ENCODE measurements at places on chromosomes 16 and 17.

- DNase-seq, result no peak
Observed at GRCh38 chr16:59058250-59058649, 324.1 kb upstream of the GOT2 start.

- DNase-seq, result no peak
Observed at GRCh38 chr16:4314532-4315185, 1.2 kb upstream of the GLIS2 start.

DNA sequence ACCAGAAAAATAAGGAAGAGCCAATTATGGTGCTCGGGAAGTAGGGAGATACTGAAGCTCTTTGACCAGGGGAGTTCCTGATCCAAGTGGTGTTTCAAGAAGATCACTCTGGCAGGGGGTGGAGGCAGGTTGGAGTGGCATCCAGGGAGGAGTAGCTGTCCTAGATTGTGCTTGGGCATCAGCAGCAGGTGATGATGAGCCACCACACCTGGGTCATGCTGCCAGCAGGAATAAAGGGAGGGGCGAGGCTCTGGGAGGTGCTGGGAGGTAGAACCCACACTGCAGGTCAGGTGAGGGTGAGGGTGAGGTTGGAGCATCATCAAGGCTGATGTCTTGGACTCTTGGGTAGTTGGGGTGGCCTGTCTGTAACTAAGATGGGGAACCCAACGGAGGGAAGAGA, 35.4 kb upstream of the ADGRG1 start:
- DNase-seq, result peak; percentile 45

GRCh38 chr17:42591411-42591810, 13.9 kb upstream of the PSMC3IP start:
- no peak for DNase-seq

DNA sequence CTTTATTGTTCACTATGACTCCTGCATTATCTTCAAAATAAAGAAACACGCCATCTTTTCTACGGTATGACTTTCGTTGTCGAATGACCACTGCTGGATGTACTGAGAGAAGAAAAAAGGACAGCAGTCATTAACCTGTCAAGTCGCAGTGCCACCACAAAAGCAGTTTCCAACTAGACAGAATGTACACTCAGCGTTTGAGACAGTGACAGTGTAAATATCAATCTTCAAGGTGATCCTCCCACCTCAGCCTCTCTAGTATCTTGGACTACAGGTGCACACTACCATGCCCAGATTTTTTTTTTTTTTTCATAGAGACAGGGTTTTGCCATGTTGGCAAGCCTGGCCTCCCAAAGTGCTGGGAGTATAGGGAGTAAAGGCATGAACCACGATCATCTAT, 3.1 kb downstream of the RPL23 start:
- DNase-seq, result no peak

DNA sequence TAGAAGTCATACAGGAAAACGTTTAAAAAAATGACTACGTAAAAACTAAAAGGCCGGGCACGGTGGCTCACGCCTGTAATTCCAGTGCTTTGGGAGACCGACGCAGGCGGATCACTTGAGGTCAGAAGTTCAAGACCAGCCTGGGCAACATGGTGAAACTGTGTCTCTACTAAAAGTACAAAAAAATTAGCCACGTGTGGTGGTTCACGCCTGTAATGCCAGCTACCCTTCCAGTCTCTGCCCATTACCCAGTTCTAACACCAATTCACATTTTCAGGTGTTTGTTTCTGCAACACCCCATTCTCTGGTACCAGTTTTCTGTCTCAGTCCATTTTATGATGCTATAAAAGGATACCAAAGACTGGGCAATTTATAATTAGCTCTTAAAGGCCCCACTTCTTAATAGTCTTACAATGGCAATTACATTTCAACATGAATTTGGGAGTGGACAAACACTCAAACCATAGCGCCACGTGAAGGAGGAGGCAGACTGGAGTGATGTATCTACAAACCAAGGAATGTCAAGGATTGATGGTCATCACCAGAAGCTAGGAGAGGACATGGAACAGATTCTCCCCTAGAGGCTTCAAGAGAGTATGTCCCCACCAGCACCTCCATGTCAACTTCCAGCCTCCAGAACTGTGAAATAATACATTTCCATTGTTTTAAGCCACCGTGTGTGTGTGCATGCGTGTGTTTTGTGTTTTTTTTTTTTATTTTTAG, 791 bp upstream of the C17orf75 start:
- no peak for DNase-seq

- no peak for DNase-seq
Observed at GRCh38 chr16:25493136-25493811, 198.5 kb upstream of the HS3ST4 start.

DNA sequence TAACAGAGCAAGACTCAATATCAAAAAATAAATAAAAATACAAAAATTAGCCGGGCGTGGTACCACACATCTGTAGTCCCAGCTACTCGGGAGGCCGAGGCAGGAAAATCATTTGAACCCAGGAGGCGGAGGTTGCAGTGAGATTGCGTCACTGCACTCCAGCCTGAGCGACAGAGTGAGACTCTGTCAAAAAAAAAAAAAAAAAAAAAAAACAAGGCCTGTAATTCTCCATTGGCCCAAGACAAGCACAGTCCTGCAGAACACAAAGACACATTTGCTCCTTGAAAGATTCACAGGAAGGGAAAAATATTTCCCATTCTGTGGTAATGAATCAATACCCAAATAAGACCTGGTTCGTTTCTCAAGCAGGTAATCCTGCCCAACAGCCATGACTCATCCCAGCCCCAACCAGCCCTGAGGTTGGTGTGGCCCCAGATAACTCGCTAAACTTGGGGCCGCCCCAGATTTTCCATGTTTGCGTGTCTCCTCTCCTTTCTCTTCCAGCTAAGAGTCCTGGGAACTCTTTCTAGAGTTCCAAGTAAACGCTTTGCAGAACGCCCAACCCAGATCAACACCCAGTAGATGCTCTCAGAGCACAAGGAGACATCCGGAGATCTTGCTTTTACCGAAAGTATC, 40.3 kb upstream of the SNN start:
- DNase-seq, result no peak

GRCh38 chr16:71338193-71338592, 20.3 kb upstream of the CALB2 start:
- DNase-seq, result no peak

GRCh38 chr16:15530085-15530484, 95.7 kb downstream of the BMERB1 start:
- no peak for DNase-seq

GRCh38 chr16:85418978-85419491, 194.1 kb upstream of the GSE1 start:
- DNase-seq, result no peak

GRCh38 chr16:81520151-81520470, 75.5 kb downstream of the CMIP start:
- DNase-seq, result no peak

DNA sequence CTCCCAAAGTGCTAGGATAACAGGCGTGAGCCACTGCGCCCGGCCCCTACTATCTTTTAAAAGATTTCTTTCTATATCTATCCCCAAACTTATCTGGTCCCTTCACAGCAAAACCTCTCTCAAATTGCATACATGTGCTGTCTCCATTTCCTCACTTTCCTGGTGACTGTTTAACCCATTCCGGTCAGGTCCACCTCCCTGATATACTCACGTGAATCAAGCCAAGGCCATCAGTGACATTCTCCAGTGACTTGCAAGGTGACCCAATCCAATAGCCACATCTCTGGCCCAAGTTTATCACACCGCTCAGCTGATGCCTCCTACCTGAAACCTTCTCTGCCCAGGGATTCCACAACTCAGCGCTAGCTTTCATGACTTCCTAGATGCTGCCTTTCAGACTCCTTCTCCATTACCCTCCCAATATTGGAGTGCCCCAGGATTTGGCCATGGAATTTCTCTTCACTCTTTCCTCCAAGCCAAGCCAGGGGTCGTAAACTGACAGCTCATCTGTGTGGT, 1.4 kb upstream of the CTCF start:
- no peak for DNase-seq

DNA sequence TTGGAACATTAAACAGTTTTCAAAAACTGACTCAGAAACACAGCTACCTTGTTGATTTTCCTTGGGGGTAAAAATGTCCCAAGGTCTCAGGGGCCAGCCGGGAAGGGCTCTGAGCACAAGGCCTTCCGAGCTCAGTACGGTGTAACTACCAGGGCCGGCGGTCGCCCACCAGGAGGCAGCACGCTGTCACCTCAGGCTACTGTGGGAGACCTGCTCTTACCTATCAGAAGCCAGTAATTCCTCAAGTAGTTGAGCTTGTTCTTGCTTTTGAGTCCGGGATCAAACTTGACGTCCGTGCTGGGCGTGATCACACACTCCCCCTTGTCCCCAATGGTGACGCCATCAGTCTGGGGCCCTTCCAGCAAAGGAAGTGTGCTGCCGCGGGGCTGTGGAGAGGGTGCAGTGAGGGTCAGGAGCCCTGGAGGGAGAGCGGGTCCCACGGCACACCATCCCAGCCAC, 43.4 kb upstream of the ICAM2 start:
- DNase-seq, result peak; percentile 66

- no peak for DNase-seq
Observed at GRCh38 chr17:30975042-30975820, 4.4 kb downstream of the RNF135 start.

DNA sequence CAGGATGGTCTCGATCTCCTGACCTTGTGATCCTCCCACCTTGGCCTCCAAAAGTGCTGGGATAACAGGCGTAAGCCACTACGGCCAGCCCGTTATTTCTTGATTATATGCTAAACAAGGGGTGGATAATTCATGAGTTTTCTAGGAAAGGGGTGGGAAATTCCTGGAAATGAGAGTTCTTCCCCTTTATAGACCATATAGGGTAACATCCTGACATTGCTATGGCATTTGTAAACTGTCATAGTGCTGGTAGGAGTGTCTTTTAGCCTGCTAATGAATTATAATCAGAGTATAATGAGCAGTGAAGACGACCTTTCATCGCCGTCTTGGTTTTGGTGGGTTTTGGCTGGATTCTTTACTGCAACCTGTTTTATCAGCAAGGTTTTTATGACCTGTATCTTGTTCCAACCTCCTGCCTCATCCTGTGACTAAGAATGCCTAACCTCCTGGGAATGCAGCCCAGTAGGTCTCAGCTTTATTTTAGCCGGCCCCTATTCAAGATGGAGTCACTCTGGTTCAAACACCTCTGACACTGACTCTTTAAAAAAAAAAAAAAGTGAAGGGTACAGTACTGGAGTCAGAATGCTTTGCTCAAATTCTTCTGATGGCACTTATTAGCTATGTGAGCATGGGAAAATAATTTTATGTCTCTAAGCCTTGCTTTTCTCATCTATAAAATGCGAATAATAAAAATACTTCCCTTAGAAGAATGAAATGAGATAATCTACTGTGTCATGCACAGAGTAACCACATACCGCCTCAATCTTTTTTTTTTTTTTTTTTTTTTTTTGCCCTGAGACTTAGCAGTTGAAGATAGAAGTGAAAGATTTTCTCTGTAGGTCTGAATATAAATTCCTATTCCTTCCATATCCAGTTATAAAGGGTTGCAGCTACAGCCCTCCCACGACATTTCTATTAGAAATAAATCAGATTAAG, 5.1 kb upstream of the CALCOCO2 start:
- DNase-seq, result no peak

DNA sequence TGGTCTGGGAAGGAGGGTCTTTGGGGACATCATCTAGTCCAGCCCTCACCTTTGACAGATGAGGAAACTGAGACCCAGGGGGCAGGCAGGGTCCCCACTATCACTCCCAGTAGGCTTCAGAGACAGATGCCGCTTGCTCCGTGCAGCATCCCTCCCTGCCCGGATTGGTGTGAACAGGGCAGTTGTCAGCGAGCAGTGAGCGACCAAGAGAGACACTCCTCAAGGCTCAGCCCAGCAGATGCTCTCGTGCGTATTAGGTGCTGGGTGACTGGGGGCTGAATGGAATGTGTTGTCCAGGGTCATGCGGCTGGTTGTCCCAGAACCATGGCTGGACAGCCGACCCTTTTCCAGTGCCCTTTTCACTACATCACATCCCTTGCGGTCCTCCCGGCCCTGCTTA, 49.0 kb downstream of the MPRIP start:
- DNase-seq, result no peak

DNA sequence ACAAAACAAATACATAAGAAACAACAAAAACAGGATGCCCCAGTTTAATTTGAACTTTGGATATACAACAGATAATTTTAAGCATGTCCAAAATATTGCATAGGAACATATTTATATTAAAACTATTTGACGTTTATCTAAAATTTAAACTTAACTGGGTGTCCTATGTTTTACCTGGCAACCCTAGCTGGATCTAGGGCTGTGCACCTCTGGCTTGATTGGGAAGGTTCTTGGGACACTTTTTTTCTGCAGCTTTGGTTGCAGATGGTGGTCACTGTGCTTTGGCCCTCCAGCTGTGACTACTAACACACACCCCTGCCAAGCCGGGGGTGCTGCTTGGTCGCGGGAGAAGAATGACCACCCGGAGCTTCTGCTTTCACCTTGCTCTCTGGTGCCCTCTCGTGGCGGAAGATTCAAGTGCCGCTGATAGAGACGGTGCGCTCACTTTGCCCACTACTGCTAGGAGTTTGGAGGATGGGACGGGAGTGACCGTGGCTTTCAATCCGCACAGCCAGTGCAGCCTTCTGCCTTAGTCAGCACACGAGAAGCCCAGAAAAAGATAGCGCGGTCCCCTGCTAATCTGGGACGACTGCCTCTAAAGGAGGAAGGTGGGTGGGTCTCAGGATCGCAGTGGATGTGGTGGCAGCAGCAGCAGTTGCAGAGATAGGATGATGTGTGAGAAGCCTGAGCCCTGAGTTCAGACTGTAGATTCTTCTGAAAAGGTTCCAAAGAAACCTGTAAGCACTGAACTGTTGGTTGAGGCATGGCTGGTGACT, 6.7 kb downstream of the SPACA3 start:
- DNase-seq, result peak; percentile 77

GRCh38 chr17:38653679-38654078, 21.1 kb downstream of the EPOP start:
- no peak for DNase-seq

GRCh38 chr16:68889508-68890150, 46.3 kb downstream of the TANGO6 start:
- DNase-seq, result no peak

DNA sequence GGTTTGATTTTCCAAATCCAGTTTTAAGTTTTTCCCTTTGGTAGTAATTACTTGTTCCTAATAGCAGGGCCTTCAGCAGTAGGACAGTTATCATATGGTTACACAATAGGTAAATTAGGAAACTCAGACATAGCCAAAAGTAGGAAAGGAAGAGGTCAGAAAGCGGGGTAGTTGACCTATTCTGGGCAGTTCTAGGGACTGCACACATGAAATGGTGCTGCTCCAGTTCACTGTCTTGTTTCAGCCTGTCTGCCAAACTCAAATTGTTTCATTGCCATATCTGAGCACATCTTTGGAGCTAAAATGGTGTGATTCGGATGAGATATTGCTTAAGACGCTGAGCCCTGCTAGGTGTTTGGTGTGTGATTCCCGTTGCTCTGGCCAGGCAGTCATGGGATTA, 56.7 kb downstream of the TANGO6 start:
- DNase-seq, result no peak

- no peak for DNase-seq
Observed at GRCh38 chr16:4264546-4264945, 8.3 kb downstream of the TFAP4 start.

- no peak for DNase-seq
Observed at GRCh38 chr17:33982909-33983308, 272.2 kb upstream of the CCL2 start.

- DNase-seq, result peak; percentile 54
Observed at GRCh38 chr17:1532836-1533602, 16.6 kb upstream of the INPP5K start.

GRCh38 chr17:7511108-7511507, 26.9 kb downstream of the POLR2A start:
- no peak for DNase-seq

GRCh38 chr17:56751145-56751738, 82.5 kb downstream of the C17orf67 start:
- DNase-seq, result no peak

GRCh38 chr16:58727028-58727781, 6.9 kb downstream of the GOT2 start:
- DNase-seq, result no peak

Measured in activated CD4-positive, alpha-beta memory T cell treated with anti-CD3 and anti-CD28 coated beads, Interleukin-2, amount 10 ng/mL, durations not matched to agents 7 days and 5 days (primary cell).